ENCODE measurements at places on chromosomes 2 and 18. TPM values are rescaled to one million over a fixed set of nuclear protein-coding genes. Genes with fewer than 3 reads are reported as not detected.

The CBLN2 gene
- under 0.01 TPM for total RNA-seq

The EMILIN2 gene
- total RNA-seq, result 4.8 TPM

- no peak for DNase-seq
These were observed 164.3 kb downstream of the NEDD4L start for GRCh38 chr18:58208207-58208932.

- peak; percentile 55 for DNase-seq
These were observed 170.0 kb downstream of the DNAH7 start for GRCh38 chr2:195898505-195899191.

- DNase-seq, result no peak
These were observed 31.5 kb downstream of the SESTD1 start for GRCh38 chr2:179233083-179233490.

- DNase-seq, result no peak
These were observed 64.6 kb upstream of the TANC1 start for GRCh38 chr2:158903711-158904405.

GRCh38 chr2:221323513-221323912 lies 248.6 kb downstream of the EPHA4 start:
- DNase-seq, result no peak

DNA sequence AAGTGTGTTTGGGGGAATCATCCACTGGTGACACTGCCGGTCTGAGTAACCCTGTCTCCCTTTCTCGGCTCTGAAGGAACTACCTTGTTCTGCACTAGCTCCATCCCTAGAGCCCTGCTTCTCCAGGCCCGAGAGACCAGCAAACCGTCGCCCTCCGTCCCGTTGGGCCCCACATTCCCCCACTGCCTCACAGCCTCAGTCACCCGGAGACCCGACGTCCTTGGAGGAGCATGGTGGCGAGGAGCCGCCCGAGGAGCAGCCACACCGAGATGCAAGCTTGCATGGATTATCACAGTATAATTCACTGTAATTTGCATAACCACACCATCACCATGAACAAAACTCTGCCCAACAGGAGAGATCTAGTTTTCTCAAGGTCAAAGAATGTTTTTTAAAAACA lies 126.2 kb downstream of the MTCL1 start:
- no peak for DNase-seq

DNA sequence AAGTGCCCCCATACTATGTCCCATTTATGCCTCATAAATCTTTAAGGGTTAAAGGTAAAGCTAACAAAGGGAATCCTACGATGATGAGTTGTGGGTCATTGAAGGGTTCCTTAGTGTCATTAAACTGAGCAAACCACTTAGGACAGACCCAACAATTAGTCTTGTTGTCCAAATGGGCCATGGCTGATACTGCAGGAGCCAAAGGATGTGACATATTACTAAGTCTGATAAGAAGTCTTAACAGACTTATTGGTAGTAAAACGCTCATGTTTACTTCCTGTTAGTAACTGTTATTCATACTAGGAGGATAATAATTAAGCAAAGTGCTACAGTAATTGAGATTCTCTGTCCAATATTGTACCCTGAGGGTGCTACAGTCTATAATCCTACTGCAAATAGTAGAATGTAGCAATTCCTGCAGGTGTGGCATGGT lies 96.8 kb downstream of the PTPN4 start:
- DNase-seq, result no peak

GRCh38 chr2:231219289-231219688 lies 20.9 kb downstream of the ARMC9 start:
- DNase-seq, result no peak

DNA sequence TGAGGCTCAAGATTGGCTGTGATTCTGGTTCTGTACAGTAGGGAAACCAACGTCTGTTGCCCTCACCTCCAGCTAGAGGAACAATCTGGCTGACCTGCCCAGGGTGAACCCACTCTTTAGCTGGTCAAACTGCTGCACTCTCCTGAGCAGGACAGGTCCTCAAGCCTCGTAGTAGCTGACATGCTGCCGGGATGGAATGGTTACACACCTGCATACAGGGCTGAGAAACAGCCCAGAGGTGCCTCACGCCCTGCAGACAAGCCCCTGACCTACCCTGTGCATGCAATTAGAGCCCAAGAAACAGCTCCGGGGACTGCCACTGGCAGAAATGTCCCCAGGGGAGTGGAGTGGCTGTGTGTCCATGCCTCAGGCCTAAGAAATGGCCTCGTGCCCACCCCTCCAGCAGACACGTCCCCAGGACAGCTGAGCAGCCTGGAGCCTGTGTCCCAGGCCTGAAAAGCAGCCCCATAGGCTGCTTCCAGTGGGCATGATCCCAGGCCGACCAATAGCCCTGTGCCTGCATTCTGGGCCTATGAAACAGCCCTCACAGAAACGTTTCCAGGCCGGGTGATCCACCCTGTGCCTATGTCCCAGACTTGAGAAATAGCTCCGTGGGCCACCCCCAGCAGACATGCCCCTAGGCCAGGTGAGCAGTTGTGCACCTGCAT lies 25.4 kb downstream of the BOLL start:
- DNase-seq, result no peak

- DNase-seq, result no peak
These were observed 69.9 kb upstream of the FSIP2 start for GRCh38 chr2:185668710-185669109.
